ENCODE measurements at places on chromosomes 7 and 10.

- DNase-seq = no peak
These were observed 29.5 kb downstream of the CDK13 start for GRCh38 chr7:39979406-39980073.

- DNase-seq = no peak
These were observed 64.4 kb upstream of the NME8 start for GRCh38 chr7:37784015-37784414.

- DNase-seq = no peak
These were observed 184.3 kb upstream of the ITGB1 start for GRCh38 chr10:33142295-33142694.

DNA sequence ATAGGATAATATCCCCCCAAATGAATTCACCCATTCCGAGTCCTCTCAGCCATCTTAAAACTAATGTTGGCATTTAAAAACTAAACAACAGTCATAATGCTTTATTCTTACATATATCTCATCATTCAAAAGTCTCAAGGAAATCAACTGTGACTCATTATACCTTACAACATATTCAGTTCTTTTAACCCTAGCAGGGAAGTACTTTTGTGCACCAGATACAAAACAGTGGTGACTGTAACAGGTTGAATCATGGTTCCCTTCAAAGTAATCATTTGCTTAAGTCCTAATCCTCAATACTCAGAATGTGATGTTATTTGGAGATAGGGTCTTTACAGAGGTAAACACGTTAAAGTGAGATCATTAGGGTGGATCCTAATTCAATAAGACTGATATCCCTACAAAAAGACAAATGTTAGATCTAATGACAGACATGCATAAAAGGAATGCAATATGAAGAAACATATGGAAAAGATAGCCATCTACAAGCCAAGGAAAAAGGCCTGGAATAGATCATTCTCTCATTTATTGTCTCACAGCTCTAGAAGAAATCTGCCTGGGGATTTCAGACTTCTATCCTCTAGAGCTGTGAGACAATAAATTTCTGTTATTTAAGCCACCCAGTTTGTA is 42.3 kb downstream of the RELN start:
- DNase-seq = no peak

GRCh38 chr10:6995831-6996230 is 415.0 kb downstream of the SFMBT2 start:
- DNase-seq = no peak

- no peak for DNase-seq
These were observed 228.8 kb downstream of the HDAC9 start for GRCh38 chr7:18724318-18724717.

GRCh38 chr7:17031906-17032551 is 150.2 kb upstream of the AGR3 start:
- no peak for DNase-seq

DNA sequence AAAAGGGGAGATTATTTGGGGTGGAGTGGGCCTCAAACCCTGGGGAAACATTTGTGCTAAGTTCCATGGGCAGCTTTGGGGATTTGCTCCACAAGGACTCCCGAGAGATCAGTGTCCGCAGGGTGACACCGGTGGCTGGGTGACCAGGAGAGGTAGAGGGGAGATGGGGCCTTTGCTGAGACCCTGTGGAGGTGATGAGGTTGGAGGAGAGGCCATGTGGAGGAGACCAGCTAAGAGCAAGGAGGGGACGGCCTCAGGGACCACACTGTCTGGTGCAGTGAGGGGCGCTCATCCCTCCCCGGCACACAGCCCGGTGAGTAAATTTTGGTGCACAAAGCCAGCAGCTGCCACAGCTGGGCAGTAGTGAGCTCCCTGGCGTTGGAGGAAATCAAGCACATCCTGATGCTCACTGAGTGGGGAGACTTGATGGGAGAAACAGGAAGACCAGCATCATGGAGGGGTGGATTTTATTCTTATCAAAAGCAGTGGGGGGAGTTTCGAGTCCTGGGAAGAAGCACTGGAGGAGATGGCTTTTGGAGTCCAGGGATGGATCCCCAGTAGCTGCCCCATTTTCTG is 20.2 kb upstream of the ELFN1 start:
- no peak for DNase-seq

DNA sequence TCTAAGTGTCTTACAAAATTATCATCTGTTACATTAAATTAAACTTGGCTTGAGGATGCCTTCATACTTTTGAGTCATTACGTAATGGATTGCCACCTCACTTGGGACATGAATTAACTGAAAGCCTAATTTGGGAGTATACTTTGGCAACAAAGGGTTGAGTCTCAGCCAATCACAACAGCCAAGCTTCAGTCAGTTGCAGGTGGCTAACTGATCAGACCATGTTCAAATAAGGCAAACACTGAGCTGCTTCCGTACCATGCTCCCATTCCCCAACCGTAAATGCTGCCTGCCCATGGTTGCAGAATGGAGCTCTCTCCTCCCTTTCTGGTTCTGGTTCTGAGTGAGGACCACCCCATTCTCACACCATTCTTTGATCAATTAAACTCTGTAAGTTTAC is 92.9 kb upstream of the STK17A start:
- no peak for DNase-seq

- DNase-seq = no peak
These were observed 985 bp upstream of the CYTH3 start for GRCh38 chr7:6273380-6273837.

- DNase-seq = no peak
These were observed 1.3 kb upstream of the COMMD3 start for GRCh38 chr10:22314852-22315251.

- DNase-seq = no peak
These were observed 32.6 kb downstream of the DUSP5 start for GRCh38 chr10:110530131-110530831.
